Kidney epithelial cell (primary cell): ENCODE measurements at places on chromosomes 6 and 20. TPM values are rescaled to one million over a fixed set of nuclear protein-coding genes. Genes with fewer than 3 reads are reported as not detected.
A peak's percentile ranks its signal among the peaks of the same experiment; 100 is the strongest.

DNA sequence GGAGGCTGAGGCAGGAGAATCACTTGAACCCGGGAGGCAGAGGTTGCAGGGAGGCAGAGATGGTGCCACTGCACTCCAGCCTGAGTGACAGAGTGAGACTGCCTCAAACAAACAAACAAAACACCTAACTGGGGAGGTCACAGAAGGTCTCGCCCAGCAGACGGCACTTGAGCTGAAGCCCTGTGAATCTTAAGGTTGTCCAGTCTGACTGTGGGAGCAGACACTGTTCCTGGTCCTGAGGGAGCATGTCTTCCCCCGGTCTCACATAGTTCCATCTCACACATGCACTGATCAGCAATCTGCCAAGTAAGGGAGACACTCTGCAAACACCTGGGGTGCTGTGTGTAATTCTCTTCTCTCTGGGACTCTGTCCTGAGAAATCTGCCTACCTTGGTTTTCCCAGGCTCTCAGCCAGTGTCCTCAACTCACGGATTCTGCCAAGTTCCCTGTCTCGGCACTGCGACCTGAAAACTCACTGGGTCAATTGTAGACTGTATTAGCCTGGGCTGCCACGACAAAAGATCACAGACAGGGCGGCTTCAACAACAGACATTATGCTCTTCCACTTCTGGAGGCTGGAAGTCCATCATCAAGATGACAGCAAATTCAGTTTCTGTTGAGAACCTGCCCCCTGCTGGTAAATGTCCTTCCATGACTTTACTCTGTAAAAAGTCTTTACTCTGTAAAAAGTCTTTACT is 94.3 kb downstream of the JPH2 start:
- no peak for DNase-seq

- no peak for DNase-seq
These were observed 101.2 kb downstream of the MKKS start for GRCh38 chr20:10332656-10333415.

DNA sequence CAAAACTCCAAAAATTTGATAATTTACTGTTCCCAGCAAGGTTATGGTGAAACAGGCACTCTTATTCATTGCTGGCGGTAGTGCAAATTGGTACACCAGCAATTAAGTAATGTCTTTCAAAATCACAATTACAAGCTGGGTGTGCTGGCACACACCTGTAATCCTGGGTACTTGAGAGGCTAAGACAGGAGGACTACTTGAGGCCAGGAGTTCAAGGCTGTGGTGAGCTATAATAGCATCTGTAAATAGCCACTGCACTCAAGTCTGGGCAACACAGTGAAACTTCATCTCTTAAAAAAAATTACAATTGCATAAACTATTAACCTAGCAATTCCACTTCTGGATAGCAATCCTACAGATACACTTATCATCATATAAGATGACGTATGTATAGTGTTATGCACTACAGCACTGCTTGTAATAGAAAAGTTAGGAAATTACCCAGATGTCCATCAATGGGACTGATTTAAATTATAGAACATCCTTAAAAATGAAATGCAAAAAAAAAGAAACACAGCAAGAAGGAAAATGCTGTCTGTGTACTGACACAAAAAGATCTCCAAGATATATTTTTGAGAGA is 31.4 kb downstream of the NCOA6 start:
- DNase-seq = no peak

GRCh38 chr6:134328792-134329191 is 10.9 kb upstream of the SGK1 start:
- DNase-seq = no peak

DNA sequence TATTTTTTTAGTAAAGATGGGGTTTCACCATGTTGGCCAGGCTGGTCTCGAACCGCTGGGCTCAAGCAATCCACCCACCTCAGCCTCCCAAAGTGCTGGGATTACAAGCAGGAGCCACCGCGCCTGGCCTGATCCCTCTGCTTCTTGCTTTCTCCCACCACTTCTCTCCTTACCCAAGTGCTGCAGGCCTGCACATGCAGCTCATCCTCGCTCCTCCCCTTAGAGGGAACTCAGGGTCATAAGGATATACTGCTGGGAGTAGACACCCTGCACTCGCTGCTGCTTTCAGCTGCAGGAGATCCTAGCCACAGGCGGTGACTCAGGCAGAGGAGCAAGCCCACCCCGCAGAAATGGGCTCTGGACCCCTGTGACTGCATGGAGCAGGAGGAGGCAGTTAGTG is 40.0 kb upstream of the FANCE start:
- DNase-seq = no peak

DNA sequence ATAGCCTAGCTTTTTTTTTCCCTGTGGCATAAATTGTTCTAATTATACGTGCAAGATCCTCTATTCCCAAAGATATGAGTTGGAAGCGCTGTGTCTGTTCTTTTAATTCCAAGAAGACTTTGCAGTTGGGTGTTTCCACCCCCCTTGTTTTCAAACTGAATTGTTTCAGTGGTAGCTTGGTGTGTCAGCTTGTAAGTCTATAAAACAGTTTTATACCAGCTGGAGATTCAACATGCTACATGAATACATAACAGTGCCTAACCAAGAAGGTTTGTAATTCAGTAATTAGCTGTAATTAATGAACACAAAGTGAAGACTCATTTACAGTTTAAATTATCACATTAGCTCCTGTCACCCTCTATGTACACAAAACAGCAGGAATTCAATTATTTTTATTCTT is 154.0 kb downstream of the ZNF217 start:
- DNase-seq = no peak

DNA sequence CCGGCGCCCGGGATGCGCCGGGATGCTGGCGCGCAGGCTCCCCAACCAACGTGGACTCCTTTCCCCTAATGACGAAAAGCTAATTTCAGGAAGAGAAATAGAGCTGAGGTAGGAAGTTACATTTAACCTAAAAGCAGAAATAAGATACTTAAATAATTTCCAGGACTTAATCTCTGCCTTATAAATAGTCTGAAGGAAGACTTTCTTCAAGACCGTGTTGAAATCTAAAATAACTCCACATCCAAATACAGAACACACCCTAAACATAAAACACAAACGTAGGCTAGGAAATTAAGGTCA is 1.3 kb downstream of the ASF1A start:
- DNase-seq = no peak

- DNase-seq = no peak
These were observed 18.6 kb upstream of the NT5E start for GRCh38 chr6:85431271-85431670.

GRCh38 chr6:4008324-4009047 is 70.5 kb downstream of the FAM217A start:
- peak; percentile 43 for DNase-seq

- DNase-seq = no peak
These were observed 157.9 kb downstream of the FOXC1 start for GRCh38 chr6:1767481-1768246.

GRCh38 chr20:39893003-39893685 is 795.9 kb downstream of the MAFB start:
- no peak for DNase-seq

DNA sequence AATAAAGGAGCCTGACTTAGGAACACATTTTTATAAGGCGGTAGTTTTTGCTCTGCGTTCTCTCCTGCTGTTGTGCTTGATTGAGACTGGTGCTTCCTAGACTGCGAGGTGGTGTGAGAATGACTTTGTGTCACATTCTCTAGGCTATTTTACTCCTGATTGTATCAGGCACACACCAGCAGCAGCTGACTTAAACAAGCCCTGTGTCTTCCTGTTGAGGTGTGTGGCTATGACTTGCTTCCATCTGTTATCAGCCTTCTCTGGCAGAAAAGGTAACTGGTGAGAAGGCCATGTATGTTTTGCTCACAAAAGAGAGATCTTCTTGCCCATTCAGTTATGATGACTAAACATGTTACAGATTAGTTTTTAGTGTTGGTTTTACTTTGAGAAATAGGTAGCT is 43.4 kb downstream of the CLVS2 start:
- no peak for DNase-seq

GRCh38 chr6:113396730-113397129 is 460.4 kb upstream of the MARCKS start:
- DNase-seq = no peak

DNA sequence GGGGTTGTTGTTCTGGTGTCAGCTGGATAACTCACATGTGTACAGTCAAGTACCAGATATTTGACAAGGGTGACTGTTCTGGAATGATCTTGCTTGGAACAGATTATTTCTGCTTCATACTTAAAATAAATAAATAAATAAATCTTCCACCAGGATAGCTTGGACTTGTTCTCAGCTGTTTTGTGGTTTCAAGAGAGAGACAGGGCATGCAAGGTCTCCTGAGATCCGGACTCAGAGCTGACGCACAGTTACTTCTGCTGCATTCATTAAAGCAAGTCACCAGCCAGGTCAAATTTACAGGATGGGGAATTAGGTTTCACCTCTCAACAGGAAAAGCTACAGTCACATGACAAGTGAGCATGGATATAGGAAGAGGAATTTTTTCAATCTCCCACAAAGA is 285.0 kb upstream of the SPTLC3 start:
- peak; percentile 35 for DNase-seq

GRCh38 chr20:35985806-35986205 is 17.4 kb downstream of the CNBD2 start:
- no peak for DNase-seq

GRCh38 chr20:45358282-45359068 is 4.5 kb upstream of the SYS1 start:
- DNase-seq = no peak

GRCh38 chr6:151534576-151534975 is 40.8 kb downstream of the CCDC170 start:
- no peak for DNase-seq

GRCh38 chr6:137315081-137315480 is 95.9 kb upstream of the IFNGR1 start:
- DNase-seq = no peak

Gene ARMH2
- total RNA-seq = not detected in 2 replicates

Gene PRDM1
- total RNA-seq = 2.7 and 4.5 TPM in 2 replicates

Gene AFDN
- 112 and 119 TPM in 2 replicates for total RNA-seq

Gene GHRH
- total RNA-seq = not detected in 2 replicates

Gene PXDC1
- 92.4 and 99.1 TPM in 2 replicates for total RNA-seq

Gene ADGRB3
- total RNA-seq = 0.82 and 0.92 TPM in 2 replicates

Gene ZBTB46
- total RNA-seq = 7.2 and 7.8 TPM in 2 replicates

Gene RBPJL
- not detected in 2 replicates for total RNA-seq

Gene POM121L2
- total RNA-seq = not detected in 2 replicates

Gene IBTK
- total RNA-seq = 37.9 and 42.6 TPM in 2 replicates
